ENCODE measurements at places on chromosomes 7 and 10. TPM values are rescaled to one million over a fixed set of nuclear protein-coding genes. Genes with fewer than 3 reads are reported as not detected.

PRKAR2B gene
- total RNA-seq = 2.4 TPM

CHN2 gene
- total RNA-seq = not detected

HDAC9 gene
- total RNA-seq = 29.8 TPM

MSMB gene
- total RNA-seq = not detected

CRYGN gene
- total RNA-seq = 0.78 TPM

ZNF727 gene
- 2.9 TPM for total RNA-seq

HOXA3 gene
- total RNA-seq = 9.4 TPM

SORCS1 gene
- not detected for total RNA-seq

NUTM2D gene
- 1.4 TPM for total RNA-seq

ADARB2 gene
- total RNA-seq = 0.86 TPM

SUGCT gene
- 10.2 TPM for total RNA-seq

FAM241B gene
- 0.91 TPM for total RNA-seq

CSGALNACT2 gene
- 43.3 TPM for total RNA-seq

PDAP1 gene
- 76.2 TPM for total RNA-seq

KEL gene
- not detected for total RNA-seq

ACTL6B gene
- not detected for total RNA-seq

All from articular chondrocyte of knee joint (primary cell).